ENCODE measurements at places on chromosomes 7 and 10.

DNA sequence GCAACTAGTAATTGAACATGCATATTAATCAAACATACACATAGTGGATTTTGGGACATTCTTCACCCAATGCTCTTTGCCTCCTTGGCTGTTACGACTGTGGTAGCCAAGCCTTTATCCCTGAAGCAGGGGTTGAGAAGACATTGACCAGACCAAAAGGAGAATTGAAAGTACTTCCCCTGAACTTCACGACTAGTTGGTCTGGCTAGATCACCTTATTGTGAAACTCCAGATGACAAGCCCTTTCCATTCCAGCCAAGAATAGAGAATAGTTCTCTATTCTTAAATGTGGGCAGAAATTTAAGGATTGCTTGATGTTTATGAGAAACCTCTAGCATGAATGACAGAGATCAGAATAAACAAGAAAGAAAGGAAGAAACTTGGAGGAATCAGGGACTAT is 97.0 kb downstream of the LRMDA start:
- DNase-seq: no peak

DNA sequence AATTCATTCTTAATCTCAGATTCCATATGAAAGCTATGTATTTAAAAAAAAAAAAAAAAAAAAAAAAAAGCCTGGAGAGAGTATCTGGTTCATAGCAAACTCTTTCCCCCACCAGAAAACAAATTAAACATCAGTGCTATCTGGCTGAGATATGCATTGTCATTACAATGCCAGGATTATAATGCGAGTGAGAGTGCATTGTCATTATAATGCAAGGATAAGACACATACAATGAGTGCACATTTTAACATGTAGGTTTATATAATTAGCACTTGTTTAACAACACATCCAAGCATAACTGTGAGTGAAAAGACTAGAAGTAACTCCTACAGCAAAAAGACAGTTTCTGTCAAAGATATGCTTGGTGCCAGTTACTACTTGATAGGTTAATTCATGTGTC is 48.1 kb downstream of the ITPRID1 start:
- no peak for DNase-seq

DNA sequence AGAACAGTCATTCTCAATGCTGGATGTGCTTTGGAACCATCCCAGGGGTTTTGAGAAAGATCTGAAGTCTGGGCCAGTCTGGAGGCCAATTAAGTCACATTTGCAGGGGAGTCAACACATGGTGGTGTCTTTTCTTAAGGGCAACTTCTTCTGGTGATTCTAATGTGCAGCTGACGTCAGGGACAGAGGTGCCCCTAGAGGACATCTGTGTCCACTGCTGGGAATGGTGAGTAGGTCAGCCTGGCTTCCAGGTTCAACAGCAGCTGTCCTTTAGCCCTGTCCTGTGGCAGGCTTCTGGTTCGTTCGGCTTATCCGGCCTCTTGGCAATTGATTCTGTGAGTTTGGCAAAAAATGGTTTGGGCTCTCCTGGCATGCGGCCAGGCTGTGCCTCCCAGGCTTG is 269.7 kb upstream of the HABP2 start:
- no peak for DNase-seq

- DNase-seq: no peak
Observed at GRCh38 chr10:73131913-73132686, 21.8 kb downstream of the NUDT13 start.

All from activated naive CD4-positive, alpha-beta T cell treated with anti-CD3 and anti-CD28 coated beads, Interleukin-2, amount 10 ng/mL, durations not matched to agents 7 days and 5 days (primary cell).